ENCODE measurements at places on chromosomes 2 and 18. TPM values are rescaled to one million over a fixed set of nuclear protein-coding genes. Genes with fewer than 3 reads are reported as not detected.

TXNDC9 gene
- 59.8 TPM for total RNA-seq

DNA sequence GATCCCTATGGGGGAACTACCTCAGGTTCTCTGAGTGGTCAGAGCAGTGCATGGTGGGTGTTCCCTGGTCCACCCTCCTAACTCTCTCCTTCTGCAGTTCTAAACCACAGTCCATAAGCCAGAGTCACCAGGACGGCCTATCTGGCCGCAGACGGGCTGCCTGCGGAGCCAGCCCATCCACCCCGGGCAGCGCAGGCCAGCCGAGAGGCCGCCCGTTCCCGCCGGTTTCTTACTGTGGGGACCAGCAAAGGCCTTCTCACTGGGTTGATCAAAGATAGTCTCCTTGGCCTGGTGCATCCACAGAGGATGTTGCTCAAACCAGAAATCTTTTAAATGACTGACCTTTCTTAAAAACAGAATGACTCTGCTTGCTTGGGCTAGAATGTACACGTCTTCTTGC, 9.6 kb upstream of the CHST10 start:
- H3K36me3 ChIP-seq: no peaks in the 10 kb centered on the region
- H3K27me3 ChIP-seq: no peaks in the 10 kb centered on the region
- no peak overlapping the region for H3K4me3 ChIP-seq

GRCh38 chr2:223731503-223731902, 105.9 kb downstream of the AP1S3 start:
- H3K4me1 ChIP-seq: no peaks in the 10 kb centered on the region
- no peaks in the 10 kb centered on the region for H3K36me3 ChIP-seq
- H3K27ac ChIP-seq: no peak overlapping the region
- no peaks in the 10 kb centered on the region for H3K27me3 ChIP-seq

DNA sequence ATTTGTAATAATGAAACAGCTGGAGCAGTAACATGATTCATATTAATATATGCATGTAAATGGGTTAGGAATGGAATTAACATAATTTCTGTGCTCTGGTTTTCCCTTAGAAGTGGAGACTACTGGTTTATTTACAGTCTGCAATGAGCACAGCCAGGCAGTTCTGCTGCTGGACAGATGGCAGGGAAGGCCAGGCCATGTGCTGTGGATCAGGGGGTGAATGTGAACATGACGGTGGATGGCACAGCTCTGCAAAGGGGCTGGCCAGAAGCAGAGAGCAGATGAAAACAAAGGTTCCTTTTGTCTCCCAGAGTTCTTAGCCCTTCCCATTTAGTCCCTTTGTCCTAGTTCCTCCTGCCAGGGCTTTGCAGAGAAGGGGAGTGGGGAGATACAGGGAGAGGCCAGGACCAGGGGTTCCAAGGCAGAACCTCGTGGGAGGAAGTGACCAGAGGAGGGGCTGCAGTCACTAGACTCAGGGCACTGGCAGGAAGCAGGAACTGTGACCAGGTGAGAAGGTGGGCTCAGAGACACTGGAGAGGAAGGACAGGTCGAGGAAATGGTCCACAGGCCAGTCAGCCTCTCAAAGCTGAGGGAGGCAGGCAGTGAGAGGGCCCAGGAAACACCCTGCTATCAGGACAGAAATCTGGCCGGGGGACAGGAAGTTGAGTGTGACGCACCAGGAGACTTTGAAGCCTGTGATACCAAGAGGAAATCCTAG, 112.9 kb upstream of the ATP8B1 start:
- H3K27ac ChIP-seq: no peak overlapping the region
- no peaks in the 10 kb centered on the region for H3K4me1 ChIP-seq
- no peak for DNase-seq
- no peaks in the 10 kb centered on the region for H3K36me3 ChIP-seq

OSR1 gene
- 1.1 TPM for total RNA-seq

DNA sequence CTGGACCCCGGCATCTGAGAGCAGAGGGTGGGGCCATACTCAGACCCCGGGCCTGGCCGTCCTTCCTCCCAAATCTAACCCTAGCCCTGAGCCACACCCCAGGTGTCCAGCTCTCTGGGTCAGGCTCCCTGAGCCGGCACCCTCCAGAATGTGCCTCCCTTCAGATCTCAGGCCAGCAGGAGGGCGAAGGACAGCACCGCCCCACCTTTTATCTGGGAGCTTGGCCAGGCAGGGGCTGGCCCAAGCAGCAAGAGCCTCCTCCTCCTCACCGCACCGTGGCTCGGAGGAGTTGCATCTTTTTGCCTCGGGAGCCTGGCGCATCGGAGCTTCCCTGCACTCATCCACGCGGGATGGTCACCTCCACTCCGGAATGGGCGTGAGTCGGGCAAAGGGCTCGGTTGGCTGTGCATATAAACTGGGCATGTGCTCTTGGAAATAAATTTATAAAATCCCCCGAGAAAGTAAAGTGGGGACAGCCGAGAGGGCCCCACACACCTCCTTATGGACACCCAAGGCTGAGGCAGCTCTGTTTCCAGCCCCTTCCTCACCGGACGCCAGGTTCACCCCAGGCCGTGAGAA, 69.1 kb upstream of the CTDP1 start:
- no peaks in the 10 kb centered on the region for H3K36me3 ChIP-seq
- H3K4me3 ChIP-seq: no peak overlapping the region
- no peak overlapping the region for H3K27ac ChIP-seq
- peaks cover under 1% of the 10 kb centered on the region for H3K27me3 ChIP-seq
- DNase-seq: no peak

DNA sequence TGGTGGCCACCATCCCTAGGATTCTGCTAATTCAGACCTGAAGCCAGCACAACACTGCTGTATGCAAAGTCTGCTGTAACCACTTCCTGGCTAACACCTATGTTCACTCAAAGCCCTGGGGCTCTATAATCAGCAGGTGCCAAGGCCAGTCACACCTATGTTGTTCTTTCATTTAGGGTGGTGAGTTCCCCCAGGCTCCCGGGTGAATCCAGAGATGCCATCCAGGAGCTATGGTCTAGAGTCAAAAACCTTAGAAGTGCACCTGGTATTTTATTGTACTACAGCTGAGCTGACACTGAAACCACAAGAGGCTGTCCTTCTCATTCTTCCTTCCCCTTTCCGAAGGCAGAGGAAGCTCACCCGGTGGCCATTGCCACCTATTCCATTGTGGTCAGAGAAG, 46.2 kb upstream of the CCDC141 start:
- H3K27me3 ChIP-seq: no peaks in the 10 kb centered on the region
- no peaks in the 10 kb centered on the region for H3K36me3 ChIP-seq
- DNase-seq: peak; percentile 70

ABCG8 gene
- total RNA-seq: under 0.01 TPM

- peak; percentile 68 for DNase-seq
- H3K36me3 ChIP-seq: no peaks in the 10 kb centered on the region
- peaks cover 45% of the 10 kb centered on the region for H3K4me1 ChIP-seq
- peak overlapping the region; percentile 94 for H3K27ac ChIP-seq
- no peaks in the 10 kb centered on the region for H3K27me3 ChIP-seq
Observed at GRCh38 chr2:98757904-98758421, 27.0 kb upstream of the MGAT4A start.

DNA sequence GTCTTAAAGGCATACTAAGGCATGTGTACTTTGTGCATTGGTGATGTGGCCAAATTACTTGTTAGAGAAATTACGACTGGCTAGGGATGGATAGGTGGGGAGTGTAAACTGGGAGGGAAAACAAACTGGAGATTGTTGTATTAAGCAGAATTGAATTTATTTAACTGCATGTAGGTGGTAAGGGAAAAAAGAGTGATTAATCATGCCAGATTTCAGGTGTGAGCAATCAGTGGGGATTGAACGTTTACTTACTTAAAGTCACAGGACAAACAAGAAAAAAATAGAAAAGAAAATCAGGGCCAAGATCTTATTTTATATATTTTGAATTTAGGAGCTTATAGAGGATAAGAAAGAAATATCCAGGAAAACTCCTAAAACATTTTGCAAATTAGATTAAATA, 88.6 kb downstream of the GULP1 start:
- no peaks in the 10 kb centered on the region for H3K27me3 ChIP-seq
- no peak overlapping the region for H3K4me3 ChIP-seq
- no peak for DNase-seq
- no peaks in the 10 kb centered on the region for H3K4me1 ChIP-seq
- H3K36me3 ChIP-seq: no peaks in the 10 kb centered on the region

DNA sequence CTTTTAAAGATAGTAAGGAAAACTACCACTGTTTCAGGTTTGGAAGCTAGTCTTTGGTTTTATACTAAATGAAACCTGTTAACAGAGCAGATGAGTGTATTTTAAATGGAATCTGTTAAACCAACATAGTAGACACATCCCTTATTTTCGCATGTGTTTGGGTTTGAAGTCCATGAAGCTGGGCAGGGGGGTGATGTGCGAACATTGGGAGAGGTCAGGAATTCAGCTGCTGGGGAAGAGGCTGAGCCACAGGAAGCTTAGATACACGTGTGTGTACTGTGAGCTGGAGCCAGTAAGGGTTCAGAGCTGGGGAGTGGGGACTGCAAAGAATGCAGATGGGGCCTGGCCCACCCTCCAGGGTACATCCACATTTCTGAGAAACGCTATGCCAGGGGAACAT, 176.9 kb downstream of the VAPA start:
- H3K27ac ChIP-seq: no peak overlapping the region
- peaks cover 6% of the 10 kb centered on the region for H3K4me1 ChIP-seq
- no peak for DNase-seq
- H3K36me3 ChIP-seq: no peaks in the 10 kb centered on the region
- H3K4me3 ChIP-seq: no peak overlapping the region

- H3K4me3 ChIP-seq: peak overlapping the region; percentile 99
- peaks cover 7% of the 10 kb centered on the region for H3K36me3 ChIP-seq
- H3K27me3 ChIP-seq: no peaks in the 10 kb centered on the region
- peak overlapping the region; percentile 100 for H3K27ac ChIP-seq
- DNase-seq: peak; percentile 81
Observed at GRCh38 chr2:70089220-70089982, 2.1 kb downstream of the PCBP1 start.

C2orf78 gene
- total RNA-seq: not detected

SGO2 gene
- 19.7 TPM for total RNA-seq

SNRNP27 gene
- 65.0 TPM for total RNA-seq

- peak; percentile 28 for DNase-seq
- no peaks in the 10 kb centered on the region for H3K4me1 ChIP-seq
- no peak overlapping the region for H3K4me3 ChIP-seq
- no peaks in the 10 kb centered on the region for H3K27me3 ChIP-seq
Observed at GRCh38 chr2:197113275-197113711, 186.8 kb upstream of the PGAP1 start.

GAL3ST2 gene
- total RNA-seq: 0.09 TPM

GRCh38 chr2:188974164-188974563, at the start of gene COL3A1:
COL3A1 (plus strand) TSS chr2:188974373; CDS start chr2:188974490, 117 bp downstream.
- H3K36me3 ChIP-seq: no peaks in the 10 kb centered on the region
- H3K27me3 ChIP-seq: no peaks in the 10 kb centered on the region
- H3K27ac ChIP-seq: peak within 1 kb of the TSS; percentile 45
- H3K4me3 ChIP-seq: no peak within 1 kb of the TSS

DNA sequence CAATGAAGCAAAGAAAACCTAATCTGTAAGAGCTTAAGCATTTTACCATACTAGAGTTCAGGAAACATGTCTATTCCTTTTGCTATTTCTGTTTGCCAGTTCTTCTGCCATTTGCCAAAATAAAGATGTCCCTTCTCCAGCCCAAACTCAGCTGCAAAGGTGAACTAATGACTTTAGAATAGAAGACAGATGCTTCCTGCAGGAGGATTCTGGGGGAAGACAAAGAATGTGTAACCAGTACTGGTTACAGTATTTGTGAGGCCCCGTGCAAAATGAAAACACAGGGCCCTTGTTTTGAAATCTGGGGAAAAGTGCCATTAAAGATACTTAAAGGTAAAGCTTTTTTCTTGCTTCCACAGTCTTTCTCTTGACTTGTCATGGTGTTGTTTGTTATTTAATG, 34.3 kb upstream of the MTX2 start:
- H3K4me1 ChIP-seq: no peaks in the 10 kb centered on the region
- DNase-seq: no peak
- H3K36me3 ChIP-seq: no peaks in the 10 kb centered on the region

EMILIN2 gene
- total RNA-seq: 19.3 TPM

DNA sequence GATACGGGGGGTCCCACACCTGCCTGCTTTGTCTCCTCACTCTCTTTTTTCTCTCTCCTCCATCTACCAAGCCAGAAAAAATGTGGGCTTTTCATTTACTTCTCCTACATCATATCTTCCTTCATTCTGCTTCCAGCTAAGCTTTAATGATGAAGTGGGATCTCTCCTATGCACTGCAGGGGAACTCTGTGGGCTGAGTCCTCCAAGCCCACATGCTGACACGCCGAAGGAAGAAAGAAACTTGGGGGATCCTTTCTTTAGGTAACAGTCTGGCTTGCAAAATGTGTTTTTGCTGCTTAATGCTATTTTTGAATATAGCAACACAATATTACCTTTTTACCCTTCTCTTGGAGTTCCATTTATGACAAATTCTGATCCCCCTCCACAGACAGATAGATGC, 33.6 kb upstream of the YWHAQ start:
- no peaks in the 10 kb centered on the region for H3K36me3 ChIP-seq
- H3K27ac ChIP-seq: no peak overlapping the region
- no peaks in the 10 kb centered on the region for H3K4me1 ChIP-seq
- DNase-seq: no peak
- H3K27me3 ChIP-seq: no peaks in the 10 kb centered on the region
- H3K4me3 ChIP-seq: no peak overlapping the region

DNA sequence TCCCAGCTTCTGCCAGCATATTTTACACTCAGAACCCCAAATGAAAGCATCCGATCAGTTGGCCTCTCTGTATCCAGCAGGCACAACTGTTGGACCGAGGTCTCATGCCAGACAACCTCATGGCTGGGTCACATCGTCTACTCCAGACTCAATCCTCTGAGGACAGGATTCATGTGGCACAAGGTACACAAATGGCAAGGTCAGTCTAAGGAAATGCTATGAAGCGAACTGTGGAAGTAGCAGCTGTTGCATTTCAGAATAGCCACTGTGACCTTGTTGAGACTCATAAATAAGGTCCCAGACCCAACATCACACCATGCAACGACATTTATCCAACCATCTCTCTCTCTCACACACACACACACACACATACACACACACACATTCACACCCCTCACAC, 7.1 kb upstream of the FZD7 start:
- H3K27ac ChIP-seq: no peak overlapping the region
- H3K4me1 ChIP-seq: no peaks in the 10 kb centered on the region
- H3K4me3 ChIP-seq: no peak overlapping the region
- no peak for DNase-seq

MLPH gene
- total RNA-seq: 0.24 TPM

- peak overlapping the region; percentile 60 for H3K4me3 ChIP-seq
- H3K36me3 ChIP-seq: no peaks in the 10 kb centered on the region
- H3K4me1 ChIP-seq: peaks cover 22% of the 10 kb centered on the region
- H3K27ac ChIP-seq: no peak overlapping the region
- DNase-seq: peak; percentile 7
Observed at GRCh38 chr2:70553334-70553583, 367 bp downstream of the TGFA start.

FTCDNL1 gene
- 0.94 TPM for total RNA-seq

GRCh38 chr2:101967826-101968513, 23.8 kb upstream of the IL1R2 start:
- no peak overlapping the region for H3K27ac ChIP-seq
- H3K36me3 ChIP-seq: no peaks in the 10 kb centered on the region
- H3K27me3 ChIP-seq: no peaks in the 10 kb centered on the region
- DNase-seq: no peak

All from thymus (tissue), 14 donors.